ENCODE measurements at places on chromosomes 4 and X. TPM values are rescaled to one million over a fixed set of nuclear protein-coding genes. Genes with fewer than 3 reads are reported as not detected.

GRCh38 chr4:111323916-111324315, 701.0 kb upstream of the PITX2 start:
- H3K27me3 ChIP-seq: no peaks in the 10 kb centered on the region
- H3K27ac ChIP-seq: no peak overlapping the region
- H3K4me1 ChIP-seq: no peaks in the 10 kb centered on the region
- H3K36me3 ChIP-seq: no peaks in the 10 kb centered on the region
- DNase-seq: no peak

GRCh38 chrX:148426467-148426866, 74.0 kb upstream of the AFF2 start:
- H3K4me1 ChIP-seq: no peaks in the 10 kb centered on the region
- no peaks in the 10 kb centered on the region for H3K27me3 ChIP-seq

DNA sequence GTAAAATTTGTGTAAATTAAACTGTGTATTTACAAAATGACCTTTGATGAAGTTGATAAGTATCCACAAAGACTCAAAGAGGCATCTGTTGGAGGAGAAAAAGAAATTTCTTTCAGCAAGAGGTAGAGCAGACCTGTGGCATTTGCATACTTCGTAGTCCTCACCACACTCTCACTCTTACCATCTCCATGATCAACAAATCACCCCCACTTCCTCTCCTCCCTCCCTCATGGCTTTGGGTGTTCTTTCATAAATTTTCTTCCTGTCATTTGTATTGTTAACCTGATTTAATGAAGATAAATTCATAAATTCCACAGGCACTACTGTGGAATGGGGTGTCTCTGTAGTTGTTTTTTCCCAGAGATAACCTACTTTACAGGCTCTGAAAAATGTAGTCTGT, 366.5 kb downstream of the ZNF674 start:
- peaks cover 22% of the 10 kb centered on the region for H3K27me3 ChIP-seq
- H3K27ac ChIP-seq: no peak overlapping the region
- no peak overlapping the region for H3K4me3 ChIP-seq
- no peaks in the 10 kb centered on the region for H3K4me1 ChIP-seq
- H3K36me3 ChIP-seq: no peaks in the 10 kb centered on the region

DNA sequence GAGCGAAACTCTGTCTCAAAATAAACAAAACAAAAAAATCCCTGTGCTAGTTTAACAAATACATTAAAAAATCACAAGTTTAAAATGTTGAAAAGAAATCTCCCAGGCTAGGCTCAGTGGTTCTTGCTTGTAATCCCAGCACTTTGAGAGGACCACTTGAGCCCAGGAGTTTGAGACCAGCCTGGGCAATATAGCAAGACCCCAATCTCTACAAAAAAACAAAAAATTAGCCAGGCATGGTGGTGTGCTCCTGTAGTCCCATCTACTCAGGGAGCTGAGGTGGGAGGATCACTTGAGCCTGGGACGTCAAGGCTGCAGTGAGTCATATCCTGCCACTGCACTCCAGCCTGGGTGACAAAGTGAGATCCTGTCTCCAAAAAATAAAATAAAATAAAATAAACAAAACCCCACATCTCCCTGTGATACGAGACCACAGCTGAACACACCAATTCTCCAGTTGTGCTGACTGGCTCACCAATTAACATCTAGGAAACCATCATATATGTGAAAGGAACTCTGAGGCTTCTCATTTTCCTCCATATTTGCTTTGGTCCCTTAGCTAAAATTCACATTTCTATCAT, 7.3 kb downstream of the RPS4X start:
- H3K36me3 ChIP-seq: peaks cover 74% of the 10 kb centered on the region
- H3K27me3 ChIP-seq: no peaks in the 10 kb centered on the region
- no peak overlapping the region for H3K4me3 ChIP-seq
- peak; percentile 51 for DNase-seq
- H3K27ac ChIP-seq: no peak overlapping the region

DNA sequence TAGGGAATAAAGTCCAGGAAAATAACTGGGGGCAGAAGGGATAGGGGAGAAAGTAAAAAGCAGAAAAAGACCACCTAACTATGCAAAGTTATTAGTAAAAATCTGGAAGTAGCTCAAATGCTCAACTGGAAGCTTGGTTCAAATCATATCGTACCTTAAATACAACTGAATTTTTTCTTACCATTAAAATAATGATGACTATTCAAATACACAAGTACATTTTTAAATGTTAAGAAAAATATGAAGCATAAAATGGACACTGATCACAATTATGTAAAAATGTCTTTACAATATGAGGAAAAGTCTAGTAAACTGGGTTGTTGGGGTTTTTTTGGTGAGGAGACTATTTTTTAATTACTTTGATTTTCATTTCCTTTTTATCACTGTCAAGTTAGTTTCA, 3.1 kb downstream of the BRWD3 start:
- H3K4me3 ChIP-seq: no peak overlapping the region
- no peak overlapping the region for H3K27ac ChIP-seq
- DNase-seq: no peak
- no peaks in the 10 kb centered on the region for H3K4me1 ChIP-seq
- no peaks in the 10 kb centered on the region for H3K27me3 ChIP-seq
- no peaks in the 10 kb centered on the region for H3K36me3 ChIP-seq

GRCh38 chr4:141730805-141731204, 94.4 kb downstream of the IL15 start:
- H3K4me3 ChIP-seq: no peak overlapping the region
- H3K4me1 ChIP-seq: no peaks in the 10 kb centered on the region
- no peak for DNase-seq
- no peaks in the 10 kb centered on the region for H3K27me3 ChIP-seq
- no peaks in the 10 kb centered on the region for H3K36me3 ChIP-seq
- no peak overlapping the region for H3K27ac ChIP-seq

GC gene
- 1.3 TPM for total RNA-seq

OTC gene
- total RNA-seq: not detected

Data from adrenal gland (tissue), 19 donors.